ENCODE measurements at places on chromosomes 7 and 10.

- DNase-seq = no peak
- no peaks in the 10 kb centered on the region for H3K36me3 ChIP-seq
- H3K4me3 ChIP-seq = no peak overlapping the region
- no peak overlapping the region for H3K27ac ChIP-seq
Observed at GRCh38 chr10:29356931-29357330, 68.1 kb downstream of the LYZL1 start.

DNA sequence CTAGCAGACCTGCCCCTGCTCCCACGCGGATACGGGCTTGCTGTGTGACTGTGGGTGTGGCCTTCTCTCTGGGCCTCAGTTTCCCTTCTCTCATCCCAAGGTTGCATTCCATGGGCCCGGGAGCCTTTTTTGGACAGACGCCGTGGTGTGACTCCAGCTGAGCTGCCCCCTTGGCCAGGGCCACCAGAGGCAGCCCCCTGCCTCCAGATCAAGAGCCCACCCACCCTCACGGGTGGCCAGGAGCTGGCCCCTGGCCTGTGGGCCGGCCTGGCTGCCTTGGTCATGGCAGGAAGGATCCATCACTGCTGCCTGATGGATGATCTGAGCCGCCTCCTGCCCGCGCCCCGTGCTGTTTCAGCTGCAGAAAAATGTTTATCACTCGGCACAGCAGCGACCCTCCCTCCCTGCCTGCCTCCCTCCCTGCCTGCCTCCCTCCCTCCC lies 27.8 kb upstream of the ELFN1 start:
- H3K27ac ChIP-seq = no peak overlapping the region
- H3K4me1 ChIP-seq = no peaks in the 10 kb centered on the region
- H3K4me3 ChIP-seq = no peak overlapping the region
- H3K36me3 ChIP-seq = no peaks in the 10 kb centered on the region
- no peak for DNase-seq

- H3K4me3 ChIP-seq = no peak overlapping the region
- DNase-seq = no peak
- no peaks in the 10 kb centered on the region for H3K27me3 ChIP-seq
- no peaks in the 10 kb centered on the region for H3K36me3 ChIP-seq
Observed at GRCh38 chr7:40772096-40772495, 637.3 kb downstream of the SUGCT start.

- DNase-seq = no peak
- H3K4me3 ChIP-seq = peak overlapping the region; percentile 67
- H3K27me3 ChIP-seq = no peaks in the 10 kb centered on the region
- H3K36me3 ChIP-seq = no peaks in the 10 kb centered on the region
- H3K27ac ChIP-seq = peak overlapping the region; percentile 75
Observed at GRCh38 chr7:12716134-12716681, 28.8 kb downstream of the ARL4A start.

GRCh38 chr10:109819807-109820206 lies 103.5 kb downstream of the XPNPEP1 start:
- no peak overlapping the region for H3K27ac ChIP-seq
- DNase-seq = no peak
- no peaks in the 10 kb centered on the region for H3K27me3 ChIP-seq
- no peaks in the 10 kb centered on the region for H3K36me3 ChIP-seq

DNA sequence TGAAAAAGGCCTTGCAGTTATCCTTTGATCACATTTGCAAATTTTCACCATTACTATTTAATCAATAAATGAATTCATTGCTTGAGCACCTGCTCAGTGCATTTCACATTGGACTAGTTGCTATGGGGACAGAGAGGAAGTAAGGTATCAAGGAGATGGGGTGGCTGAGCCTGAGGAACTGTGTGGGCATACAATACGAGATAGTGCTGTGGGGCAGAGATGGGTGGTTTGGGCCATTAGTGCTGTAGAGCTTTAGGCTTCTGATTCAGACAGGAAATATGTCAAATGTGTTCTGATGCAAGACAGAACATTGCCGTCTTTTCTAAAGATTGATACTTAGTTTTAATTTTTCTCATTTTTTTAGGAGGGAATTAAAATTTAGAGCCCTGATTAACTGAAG lies 13.2 kb downstream of the ITGB8 start:
- H3K27me3 ChIP-seq = no peaks in the 10 kb centered on the region
- no peak for DNase-seq
- H3K4me1 ChIP-seq = no peaks in the 10 kb centered on the region
- no peak overlapping the region for H3K27ac ChIP-seq
- peaks cover 2% of the 10 kb centered on the region for H3K36me3 ChIP-seq

GRCh38 chr10:118501637-118502440 lies 93.6 kb downstream of the PRLHR start:
- H3K4me3 ChIP-seq = no peak overlapping the region
- no peaks in the 10 kb centered on the region for H3K4me1 ChIP-seq
- no peak for DNase-seq
- H3K27ac ChIP-seq = no peak overlapping the region

- no peaks in the 10 kb centered on the region for H3K27me3 ChIP-seq
- peak overlapping the region; percentile 86 for H3K4me3 ChIP-seq
- peak overlapping the region; percentile 86 for H3K27ac ChIP-seq
- H3K36me3 ChIP-seq = no peaks in the 10 kb centered on the region
- H3K4me1 ChIP-seq = peaks cover 66% of the 10 kb centered on the region
Observed at GRCh38 chr7:26858735-26859134, 5.7 kb downstream of the SKAP2 start.

- DNase-seq = no peak
- H3K27ac ChIP-seq = no peak overlapping the region
- H3K36me3 ChIP-seq = peaks cover 72% of the 10 kb centered on the region
Observed at GRCh38 chr7:27111042-27111750, 8.7 kb upstream of the HOXA2 start.

- no peaks in the 10 kb centered on the region for H3K36me3 ChIP-seq
- peak overlapping the region; percentile 77 for H3K27ac ChIP-seq
- no peaks in the 10 kb centered on the region for H3K27me3 ChIP-seq
- peaks cover 33% of the 10 kb centered on the region for H3K4me1 ChIP-seq
- no peak for DNase-seq
Observed at GRCh38 chr10:32959006-32959920, 1.2 kb upstream of the ITGB1 start.

- no peaks in the 10 kb centered on the region for H3K4me1 ChIP-seq
- no peaks in the 10 kb centered on the region for H3K36me3 ChIP-seq
- H3K27ac ChIP-seq = no peak overlapping the region
Observed at GRCh38 chr7:136585954-136586670, 282.3 kb upstream of the CHRM2 start.

Measured in common myeloid progenitor, CD34-positive (primary cell).